Dermis microvascular lymphatic vessel endothelial cell (primary cell): ENCODE measurements at places on chromosomes 3 and 15. TPM values are rescaled to one million over a fixed set of nuclear protein-coding genes. Genes with fewer than 3 reads are reported as not detected.

Gene SLC51B
- total RNA-seq, result not detected in 2 replicates

Gene HIGD2B
- not detected in 2 replicates for total RNA-seq

Gene DNAH1
- 1.0 and 2.8 TPM in 2 replicates for total RNA-seq

DNA sequence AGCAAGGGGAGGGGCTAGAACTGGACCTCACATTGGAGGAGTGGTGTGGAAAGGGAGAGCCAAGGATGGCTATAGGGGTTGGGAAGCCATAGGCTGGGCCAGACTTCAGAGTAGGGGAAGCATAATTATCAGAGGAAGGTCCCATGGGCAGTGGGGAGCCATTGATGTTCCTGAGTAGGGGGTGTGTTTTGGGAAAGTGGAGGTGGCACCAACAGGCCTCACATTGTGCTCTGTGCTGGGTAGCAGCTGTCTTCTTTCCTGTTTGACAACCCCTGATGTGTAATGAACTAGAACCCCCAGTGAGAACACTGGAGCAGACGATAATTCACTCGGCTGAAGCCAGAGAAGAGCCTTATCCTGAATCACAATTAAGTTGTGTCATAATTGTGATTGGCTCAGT is 41.2 kb downstream of the SLC6A11 start:
- DNase-seq, result no peak

DNA sequence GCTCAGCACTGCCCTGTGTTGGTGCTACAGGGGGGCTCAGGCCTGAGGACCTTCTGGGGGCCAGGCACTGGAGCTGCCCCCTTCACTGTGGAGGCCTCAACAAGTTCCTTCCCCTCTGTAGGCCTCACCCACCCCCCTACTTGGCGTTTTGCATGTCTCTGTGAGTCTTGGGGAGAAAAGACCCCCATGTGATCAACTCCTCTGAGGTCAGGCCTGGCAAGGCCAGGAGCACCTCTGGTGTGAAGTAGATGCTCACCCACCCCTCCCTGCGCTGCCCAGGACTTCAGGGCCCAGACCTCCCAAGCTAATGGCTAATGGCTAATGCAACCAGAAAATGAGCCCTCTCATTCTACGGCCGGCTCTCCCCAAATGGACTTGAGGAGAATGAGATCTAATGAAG is 34.2 kb upstream of the CHRNB4 start:
- DNase-seq, result no peak

DNA sequence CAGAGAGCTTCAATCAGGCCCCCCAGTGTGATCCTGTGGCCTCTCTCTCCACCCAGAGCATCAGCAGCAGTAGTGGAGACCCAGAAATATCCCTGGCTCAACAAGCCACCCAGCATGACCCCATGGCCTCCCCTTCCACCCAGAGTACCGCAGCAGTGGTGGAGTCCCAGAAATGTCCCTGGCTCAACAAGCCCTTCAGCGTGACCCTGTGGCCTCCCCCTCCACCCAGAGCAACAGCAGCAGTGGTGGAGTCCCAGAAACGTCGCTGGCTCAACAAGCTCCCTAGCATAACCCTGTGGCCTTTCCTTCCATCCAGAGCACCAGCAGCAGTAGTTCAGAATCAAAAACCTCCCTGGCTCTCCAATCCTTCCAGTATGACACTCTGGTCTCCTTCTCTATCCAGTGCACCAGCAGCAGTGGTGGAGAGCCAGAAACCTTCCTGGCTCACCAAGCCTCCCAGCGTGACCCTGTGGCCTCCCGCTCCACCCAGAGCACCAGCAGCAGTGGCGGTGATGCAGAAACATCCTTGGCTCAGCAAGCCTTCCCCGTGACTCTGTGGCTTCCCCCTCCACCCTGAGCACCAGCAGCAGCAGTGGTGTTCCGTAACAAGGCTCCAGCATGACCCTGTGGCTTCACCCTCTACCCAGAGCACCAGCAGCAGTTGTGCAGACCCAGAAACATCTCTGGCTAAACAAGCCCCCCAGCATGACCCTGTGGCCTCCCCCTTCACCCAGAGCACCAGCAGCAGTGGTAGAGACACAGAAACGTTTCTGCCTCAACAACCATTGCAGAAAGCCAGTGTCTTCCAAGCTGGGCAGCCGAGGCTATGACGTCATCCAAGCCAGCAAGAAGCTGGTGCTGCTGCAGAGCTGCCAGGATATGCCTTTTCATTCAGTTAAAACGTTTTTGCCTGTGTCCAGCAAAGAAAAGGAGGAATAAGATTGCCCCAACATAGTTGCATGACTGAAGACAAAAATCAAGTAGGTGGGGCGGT is 61.3 kb upstream of the TAMM41 start:
- DNase-seq, result no peak

DNA sequence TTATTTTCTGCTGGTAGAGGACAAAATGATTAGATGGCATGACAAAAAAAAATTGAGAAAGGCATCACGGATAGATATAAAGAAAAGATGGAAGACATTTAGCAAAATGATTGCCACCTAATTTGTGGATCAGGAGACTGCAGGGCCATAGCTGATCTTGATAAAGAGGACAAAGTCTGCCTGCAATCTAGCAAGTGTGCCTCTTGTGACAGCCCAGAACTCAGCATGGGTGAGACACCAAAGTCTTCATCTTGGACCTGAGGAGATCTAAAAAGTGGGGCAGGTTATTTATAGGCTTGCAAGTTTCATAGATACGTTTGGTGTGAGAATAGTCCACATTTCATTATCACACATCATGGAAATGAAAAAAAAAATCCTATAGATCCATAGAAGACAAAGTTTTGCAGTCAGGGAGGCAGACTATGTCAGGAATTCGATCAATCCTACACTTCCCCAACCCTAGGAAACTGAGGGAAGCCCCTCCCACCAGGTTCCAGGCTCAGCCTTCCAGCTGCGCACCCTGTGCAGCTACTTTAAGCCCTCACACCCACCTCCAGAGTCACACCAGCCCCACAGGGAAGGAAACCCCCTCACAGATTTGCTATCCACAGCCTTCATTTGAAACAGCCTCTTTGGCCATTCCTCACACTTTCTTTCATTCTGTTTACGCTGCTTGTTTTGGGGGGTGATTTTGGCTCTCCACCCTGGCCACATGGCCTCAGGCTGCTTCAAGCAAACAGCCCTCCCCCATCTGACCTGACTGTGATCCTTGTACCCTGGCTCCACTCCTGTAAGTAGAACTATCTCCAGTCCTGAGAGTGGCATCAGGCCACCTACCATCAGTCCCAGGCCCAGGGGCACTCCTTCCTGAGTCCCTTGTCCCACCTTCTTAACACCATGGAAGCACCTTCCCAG is 28.1 kb upstream of the KLHL6 start:
- DNase-seq, result no peak
